Osteocyte (in vitro differentiated cells): ENCODE measurements at places on chromosomes 2 and 18.

- no peak for DNase-seq
These were observed 131.6 kb upstream of the DNAJC10 start for GRCh38 chr2:182584462-182584861.

DNA sequence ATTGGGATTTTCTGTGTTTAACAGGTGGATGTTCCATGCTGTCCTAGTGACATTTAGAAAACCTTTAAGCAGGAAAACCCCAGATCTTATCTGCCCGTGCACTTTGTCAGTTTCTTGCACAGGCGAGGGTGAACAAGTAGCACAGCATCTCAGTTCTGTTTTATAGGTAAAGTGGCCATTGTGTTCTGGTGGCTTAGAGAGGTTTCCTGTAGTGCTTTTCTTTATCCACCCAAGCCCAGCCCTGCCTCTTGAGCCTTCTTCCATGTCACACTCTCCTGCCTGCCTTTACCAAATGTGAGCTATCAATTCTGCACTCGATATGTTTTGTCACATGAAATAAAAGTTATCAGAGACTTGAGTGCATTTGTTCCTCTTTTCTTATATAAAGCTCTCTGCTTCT is 135.3 kb upstream of the NOSTRIN start:
- no peak for DNase-seq

DNA sequence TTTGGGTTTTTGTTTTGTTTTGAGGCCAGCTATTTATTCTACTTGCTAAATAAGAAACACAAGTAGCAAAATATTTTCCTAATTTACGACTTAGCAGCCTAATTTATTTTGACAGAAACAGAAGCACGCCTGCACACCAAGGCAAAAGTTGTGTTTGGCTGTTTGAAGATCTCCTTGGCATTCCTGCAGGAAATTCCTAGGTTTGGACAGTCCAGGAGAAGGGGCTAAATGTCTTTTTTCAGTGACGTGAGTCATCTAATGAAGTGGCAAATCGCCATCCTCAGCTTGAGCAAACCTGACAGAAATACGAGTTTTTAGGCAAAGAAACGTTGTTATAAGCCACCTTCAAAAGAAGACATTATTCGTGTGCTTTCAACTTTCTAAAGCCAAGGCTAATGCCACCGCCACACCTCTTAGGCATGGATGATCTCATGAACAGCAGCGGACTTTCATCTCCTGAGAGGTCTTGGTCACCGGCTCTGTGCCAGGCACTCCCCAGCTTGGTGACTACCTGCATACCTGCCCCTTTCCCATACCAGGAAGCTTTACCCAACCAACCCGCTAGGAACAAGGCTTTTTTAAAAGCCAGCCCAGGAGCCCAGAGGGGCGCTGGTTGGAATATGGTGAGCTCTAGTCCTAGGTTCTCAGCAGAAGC is 30.9 kb downstream of the STK39 start:
- DNase-seq = no peak

- DNase-seq = no peak
These were observed 3.5 kb upstream of the CD226 start for GRCh38 chr18:69951182-69951581.

DNA sequence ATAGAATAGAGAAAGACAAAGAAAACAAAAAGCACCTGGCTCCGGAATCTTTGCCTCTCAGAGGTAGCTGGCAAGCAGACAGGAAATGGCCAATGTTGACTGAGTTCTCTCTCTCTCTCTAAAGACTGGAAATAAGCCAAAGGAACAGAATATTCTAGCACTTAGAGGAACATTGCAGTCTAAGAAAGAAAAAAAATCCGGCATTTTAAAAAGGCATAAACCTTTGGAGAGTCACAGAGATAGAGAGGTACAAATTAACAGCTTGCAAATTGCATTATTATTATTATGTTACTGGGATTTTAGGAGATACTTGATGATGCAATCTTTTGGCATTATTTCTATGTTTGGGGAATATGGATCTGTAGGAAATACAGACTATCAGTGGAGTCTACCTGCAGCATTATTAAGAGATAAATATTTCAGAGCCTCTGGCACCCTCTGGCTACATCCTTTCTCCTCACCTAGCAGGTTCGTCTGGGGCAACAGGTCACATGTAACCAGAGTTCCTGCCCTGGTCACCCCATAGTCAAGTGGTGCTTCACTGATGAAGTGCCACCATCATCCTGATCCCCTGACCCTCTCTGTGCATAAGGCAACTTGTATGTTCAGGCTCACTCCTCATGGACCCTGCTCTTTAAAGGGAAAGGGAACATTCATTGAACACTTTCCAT is 318.9 kb upstream of the ACVR2A start:
- no peak for DNase-seq

GRCh38 chr2:28653892-28654662 is 97.6 kb upstream of the PPP1CB start:
- no peak for DNase-seq

DNA sequence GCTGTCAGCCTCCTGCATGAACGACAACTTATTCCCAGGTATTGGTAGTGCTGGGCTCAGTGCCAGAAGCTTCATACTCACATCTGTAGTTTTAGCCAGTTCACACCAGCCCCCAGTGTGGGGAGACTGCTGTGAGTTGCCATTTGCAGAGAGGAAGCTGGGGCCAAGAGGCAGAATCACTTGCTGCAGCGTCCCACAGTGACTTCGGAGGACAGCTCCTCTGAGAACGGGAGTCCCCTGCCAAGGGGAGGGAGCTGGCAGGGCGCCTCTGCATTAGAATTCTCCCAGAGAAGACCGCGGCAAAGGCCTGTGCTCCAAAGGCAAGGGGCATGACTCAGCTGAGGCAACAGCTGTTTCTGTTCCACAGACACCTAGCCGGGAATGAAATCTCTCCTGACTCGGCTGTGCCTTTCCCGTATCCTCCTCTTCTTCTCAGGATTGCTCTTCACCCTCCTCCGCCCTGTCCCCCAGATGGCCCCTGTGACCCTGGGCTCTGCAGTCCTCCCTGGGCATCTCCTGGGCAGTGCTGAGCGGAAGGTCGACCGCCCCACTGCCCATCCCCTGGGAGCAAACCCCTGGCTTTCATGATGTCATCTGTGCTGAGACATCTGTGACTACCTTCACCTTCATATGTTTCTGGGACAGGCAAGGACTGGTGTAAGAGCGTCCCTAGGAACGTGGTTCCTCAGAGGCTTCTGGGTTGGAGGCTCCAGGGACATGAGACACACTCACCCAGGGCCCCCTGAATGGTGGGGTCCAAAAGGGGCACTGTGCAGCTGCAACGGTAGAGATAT is 18.0 kb downstream of the MAL start:
- DNase-seq = peak; percentile 81

- DNase-seq = no peak
These were observed 168.2 kb downstream of the DPP10 start for GRCh38 chr2:114610677-114611076.

- DNase-seq = no peak
These were observed 43.4 kb downstream of the ITGB6 start for GRCh38 chr2:160156665-160157064.

DNA sequence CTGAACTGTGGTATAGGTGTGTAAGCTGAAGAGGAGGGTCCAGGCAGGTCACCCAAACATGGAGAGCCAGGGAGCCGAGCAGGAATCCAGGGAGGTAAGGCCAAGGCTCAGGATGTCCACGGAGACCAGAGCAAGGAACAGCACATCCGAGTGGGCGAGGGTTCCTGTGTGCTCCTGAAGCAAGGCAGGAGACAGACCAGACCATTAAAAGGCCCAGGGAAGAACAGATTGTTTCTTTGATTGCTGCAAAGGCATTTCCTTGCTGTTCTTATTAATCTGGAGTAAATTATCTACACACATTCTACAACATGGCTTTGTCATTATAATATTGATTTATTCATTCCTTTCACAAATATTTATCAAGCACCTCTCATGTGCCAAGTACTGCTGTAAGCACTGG is 50.1 kb upstream of the SPTBN1 start:
- DNase-seq = no peak

DNA sequence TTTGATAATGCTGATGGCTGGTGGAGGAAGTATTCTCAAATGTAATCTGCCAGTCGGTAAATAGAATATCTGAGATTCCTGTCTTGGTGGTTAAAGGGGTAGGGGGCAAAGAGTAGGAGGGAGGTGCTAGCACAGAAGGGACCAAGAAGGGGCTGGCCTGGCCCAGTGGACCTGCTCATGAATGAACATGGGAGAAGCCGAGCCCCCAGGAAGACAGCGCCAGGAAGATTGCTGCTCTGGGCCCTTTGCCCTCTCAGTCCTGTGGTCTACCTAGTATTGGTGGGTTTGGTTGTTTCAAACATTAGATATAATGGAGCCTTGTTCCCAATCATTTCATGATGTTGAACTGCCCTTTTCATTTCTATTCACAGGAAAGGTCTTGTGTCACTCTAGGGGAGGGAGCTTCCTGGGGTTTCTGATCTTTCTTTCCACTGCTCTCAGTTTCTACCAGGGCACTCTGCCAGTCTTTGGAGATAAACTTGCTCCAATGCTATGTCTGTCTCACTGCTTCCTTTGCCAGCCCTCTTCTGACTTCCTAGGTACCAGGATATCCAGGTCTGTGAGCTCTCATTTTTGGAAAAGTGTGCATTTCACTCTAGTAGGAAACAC is 5.3 kb upstream of the MOCOS start:
- DNase-seq = peak; percentile 65

- DNase-seq = no peak
These were observed 18.4 kb upstream of the YES1 start for GRCh38 chr18:830315-830901.
